ENCODE measurements at places on chromosomes 7 and 10.
A peak's percentile ranks its signal among the peaks of the same experiment; 100 is the strongest.

- DNase-seq, result no peak
These were observed 49.8 kb downstream of the PODXL start for GRCh38 chr7:131506597-131506996.

DNA sequence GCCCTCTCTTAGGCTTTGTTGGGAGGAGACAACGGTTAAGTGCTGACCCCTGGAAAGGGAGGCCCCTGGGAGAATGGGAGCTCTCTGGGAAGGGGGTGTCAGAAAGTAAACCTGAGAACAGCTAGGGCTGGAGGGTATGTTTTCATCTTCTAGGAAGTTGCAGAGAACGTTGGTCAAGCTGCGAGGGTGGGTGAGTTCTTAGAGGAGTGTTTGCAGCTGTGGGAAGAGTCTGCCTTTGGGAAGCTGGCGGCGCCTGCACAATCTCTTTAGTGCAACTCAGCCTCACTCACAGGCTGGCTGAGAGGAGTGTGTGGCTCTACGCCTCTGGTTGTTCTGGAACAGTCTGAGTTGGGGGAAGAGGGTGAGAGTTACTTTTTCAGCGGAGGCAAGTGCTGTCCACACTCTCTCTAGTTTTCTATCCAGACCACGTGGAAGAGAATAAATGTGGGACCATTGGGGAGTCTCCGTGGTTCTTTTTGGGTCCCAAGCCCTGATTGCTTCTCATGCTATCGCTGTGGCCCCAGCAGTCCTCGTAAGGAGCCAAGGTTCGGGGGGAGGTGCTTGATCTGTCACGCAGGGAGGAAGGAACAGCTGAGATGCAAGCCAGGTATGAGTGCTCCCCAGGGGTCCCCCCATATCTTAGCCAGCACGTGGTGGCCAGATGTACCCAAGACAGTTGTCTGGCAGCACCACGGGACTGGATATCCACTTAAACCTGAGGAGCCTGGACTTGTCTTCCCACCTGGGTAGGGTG is 237.2 kb downstream of the BUB3 start:
- DNase-seq, result no peak

GRCh38 chr10:14665304-14665703 is 109.4 kb downstream of the FAM107B start:
- no peak for DNase-seq

- no peak for DNase-seq
These were observed 63.3 kb downstream of the PODXL start for GRCh38 chr7:131493081-131493480.

DNA sequence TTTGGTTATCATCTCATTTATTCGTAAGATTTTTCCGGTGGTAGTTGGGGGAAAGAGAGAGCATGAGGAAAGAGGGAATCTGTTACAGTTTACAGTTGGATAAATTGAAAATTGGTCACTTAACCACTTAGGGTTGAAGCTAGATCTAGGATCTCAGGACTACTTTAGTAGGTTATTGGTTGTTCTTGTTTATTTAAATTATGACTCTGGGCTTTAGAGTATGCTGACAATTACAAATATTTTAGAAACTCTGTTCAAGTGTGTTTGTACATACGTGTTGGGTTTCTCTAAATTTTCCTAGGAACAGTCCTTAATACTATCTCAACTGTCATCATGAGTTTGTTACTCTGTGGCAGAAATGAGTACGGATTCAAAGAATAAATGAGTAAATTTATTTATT is 48.6 kb upstream of the STRIP2 start:
- DNase-seq, result no peak

DNA sequence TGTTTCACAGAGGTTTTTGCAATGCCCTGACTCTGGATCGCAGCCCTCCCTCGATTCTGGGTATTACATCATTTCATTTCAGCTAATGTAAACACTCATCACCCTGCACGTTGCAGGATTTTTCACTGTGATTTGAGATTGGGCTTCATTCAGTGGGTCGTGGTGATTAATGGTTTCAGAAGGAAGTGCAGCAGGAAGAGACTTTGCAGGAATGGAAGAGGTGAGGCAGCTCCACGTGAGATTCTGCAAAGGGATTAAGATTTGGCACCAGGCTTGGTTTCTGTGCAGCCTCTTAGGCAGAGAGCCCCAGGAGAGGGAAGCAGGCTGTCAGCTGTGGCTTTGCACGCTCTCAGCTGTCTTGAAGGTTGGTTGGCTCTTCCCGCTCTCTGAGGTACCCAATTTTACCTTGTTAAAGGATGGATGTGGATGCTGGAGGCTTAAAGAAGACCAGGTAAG is 95.2 kb downstream of the PLCE1 start:
- DNase-seq, result no peak

DNA sequence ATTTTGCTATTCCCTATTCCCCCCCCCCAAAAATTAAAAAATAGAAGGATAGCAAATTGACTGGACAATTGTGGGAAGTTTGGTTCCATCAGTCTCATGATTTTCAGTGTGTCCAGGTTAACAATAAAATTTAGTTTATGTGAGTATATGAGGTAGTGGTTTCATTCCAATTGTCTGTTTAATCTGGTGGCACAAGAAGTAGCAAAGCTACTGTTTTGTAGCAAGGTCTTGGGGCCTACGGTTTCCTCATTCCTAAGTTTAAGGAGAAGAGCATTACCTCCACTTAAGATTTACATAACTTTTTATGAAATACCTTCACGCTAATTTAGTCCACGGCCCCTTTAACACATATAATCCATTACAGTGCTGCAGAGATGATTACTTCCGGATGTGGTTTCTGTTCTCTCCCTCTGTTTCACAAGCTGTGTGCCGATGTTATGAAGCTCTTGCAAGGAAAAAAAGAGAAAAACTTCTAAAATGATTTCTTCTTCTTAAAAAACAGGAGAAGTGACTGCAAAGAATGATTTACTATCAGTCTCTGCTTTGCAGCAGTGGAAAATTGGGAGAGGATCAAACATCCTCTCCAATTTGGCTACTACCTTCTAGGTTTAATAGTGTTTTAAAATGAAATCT is 32.7 kb upstream of the NPVF start:
- DNase-seq, result peak; percentile 82

DNA sequence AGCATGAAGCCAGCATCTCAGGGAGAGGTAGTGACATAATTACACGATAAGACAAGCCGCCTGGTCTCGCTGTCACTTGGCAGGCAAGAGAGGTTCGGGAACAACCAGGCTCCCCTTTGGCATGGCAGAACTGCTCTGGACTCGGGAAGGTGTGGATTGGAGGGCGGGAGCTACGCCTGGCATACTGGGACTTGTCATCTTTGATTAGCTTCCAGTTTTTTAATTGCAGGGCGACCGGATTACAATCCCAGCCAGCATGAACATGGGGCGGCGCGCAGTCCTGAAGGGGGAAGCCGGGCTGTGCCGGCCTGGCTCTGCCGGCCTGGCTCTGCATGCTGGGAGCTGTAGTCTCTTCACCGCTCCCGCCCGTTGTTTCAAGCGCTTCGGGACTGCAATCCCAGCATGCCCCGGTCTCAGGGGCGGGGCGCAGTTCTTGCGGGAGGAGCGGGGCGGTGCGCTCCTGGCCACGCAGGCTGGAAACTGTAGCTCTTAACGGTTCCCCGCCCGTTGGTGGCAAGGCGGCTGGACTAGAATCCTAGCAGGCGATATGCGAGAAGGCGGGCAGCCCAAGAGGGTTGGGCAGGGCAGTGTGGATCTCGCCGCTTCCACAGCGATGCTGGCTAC is 45.5 kb upstream of the ZNF716 start:
- no peak for DNase-seq

DNA sequence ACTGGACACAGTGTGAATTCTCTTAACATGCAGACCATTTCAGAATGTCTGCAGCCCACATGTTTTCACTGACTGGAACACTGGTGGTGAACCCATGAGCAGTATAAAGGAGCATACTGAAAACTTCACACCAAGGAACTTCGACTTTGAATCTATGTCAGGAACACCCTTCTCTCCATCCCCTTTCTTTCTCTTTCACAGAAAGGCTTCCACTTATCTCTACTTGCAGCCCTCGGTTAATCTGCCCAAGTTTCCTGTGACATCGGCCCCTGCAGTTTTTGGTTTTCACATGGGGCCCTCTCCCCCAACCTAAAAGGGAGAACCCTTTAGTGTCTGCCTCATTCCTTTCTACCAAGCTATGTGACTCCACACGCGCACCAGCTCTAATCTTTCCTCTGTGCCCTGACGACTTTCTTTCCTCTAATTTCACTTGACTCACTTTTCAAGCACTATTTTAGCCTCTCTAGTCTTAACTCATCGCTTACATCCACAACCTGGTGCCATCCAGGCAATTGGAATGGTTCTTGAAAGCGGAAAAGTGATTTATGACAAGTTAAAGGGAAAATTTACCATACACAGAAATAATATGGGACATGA is 70.1 kb downstream of the RELN start:
- peak; percentile 87 for DNase-seq
